ENCODE measurements at places on chromosomes 2 and 18.

DNA sequence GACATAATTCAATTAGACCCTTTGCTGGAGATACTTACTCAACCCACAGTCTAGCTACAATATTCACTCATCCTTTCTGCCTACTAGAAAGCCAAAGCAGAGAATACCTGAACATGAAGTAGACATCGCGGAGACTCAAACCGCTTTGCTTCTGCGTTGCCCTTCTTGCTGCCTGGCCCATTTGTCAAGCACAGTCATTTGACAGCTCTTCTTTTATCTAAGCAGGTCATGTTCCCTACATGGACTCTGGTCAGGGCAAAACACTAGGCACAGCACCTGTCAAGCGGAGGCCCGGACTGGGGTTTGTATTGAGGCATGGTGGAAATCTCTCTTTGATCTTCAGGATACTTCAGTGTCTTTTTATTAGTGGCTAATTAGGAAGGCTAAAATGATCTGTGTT is 89.7 kb downstream of the FARSB start:
- no peaks in the 10 kb centered on the region for H3K27me3 ChIP-seq
- H3K4me1 ChIP-seq, result no peaks in the 10 kb centered on the region
- DNase-seq, result no peak
- peaks cover 24% of the 10 kb centered on the region for H3K36me3 ChIP-seq
- H3K4me3 ChIP-seq, result no peak overlapping the region

GRCh38 chr18:65735155-65735554 is 15.7 kb upstream of the CDH7 start:
- H3K4me3 ChIP-seq, result no peak overlapping the region
- no peaks in the 10 kb centered on the region for H3K27me3 ChIP-seq

- no peaks in the 10 kb centered on the region for H3K27me3 ChIP-seq
- H3K4me1 ChIP-seq, result peaks cover 52% of the 10 kb centered on the region
- peaks cover 11% of the 10 kb centered on the region for H3K36me3 ChIP-seq
- H3K4me3 ChIP-seq, result peak overlapping the region; percentile 56
Observed at GRCh38 chr2:86000131-86000937, 105.4 kb downstream of the POLR1A start.

- H3K36me3 ChIP-seq, result peaks cover 19% of the 10 kb centered on the region
- peak overlapping the region; percentile 65 for H3K4me3 ChIP-seq
Observed at GRCh38 chr18:59907660-59908059, 7.9 kb downstream of the PMAIP1 start.

DNA sequence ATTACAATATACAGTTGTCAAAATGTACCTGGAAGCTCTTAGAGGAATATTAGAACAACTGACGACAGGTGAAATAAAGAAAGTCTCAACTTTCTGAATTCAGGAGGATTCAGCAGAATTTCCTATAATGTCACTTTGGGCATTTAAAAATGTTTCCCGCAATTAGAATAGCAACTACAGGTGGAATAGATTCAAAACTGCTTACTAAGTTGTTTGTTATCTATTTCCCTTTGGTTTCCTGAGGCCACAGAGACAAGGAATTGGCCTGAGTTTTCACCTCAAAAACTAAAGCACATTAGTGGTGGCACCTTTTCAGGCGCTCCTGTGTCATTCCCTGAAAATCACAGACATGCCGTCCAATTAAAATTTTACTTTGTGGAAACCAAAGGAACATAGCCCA is 729.2 kb upstream of the FANCL start:
- DNase-seq, result no peak
- no peaks in the 10 kb centered on the region for H3K4me1 ChIP-seq
- H3K4me3 ChIP-seq, result no peak overlapping the region
- H3K27me3 ChIP-seq, result no peaks in the 10 kb centered on the region
- H3K36me3 ChIP-seq, result no peaks in the 10 kb centered on the region

- no peak for DNase-seq
- H3K27ac ChIP-seq, result peak overlapping the region; percentile 29
- peaks cover 5% of the 10 kb centered on the region for H3K4me1 ChIP-seq
- H3K36me3 ChIP-seq, result peaks cover 2% of the 10 kb centered on the region
- no peaks in the 10 kb centered on the region for H3K27me3 ChIP-seq
Observed at GRCh38 chr2:203177361-203177760, 61.5 kb upstream of the CYP20A1 start.

- DNase-seq, result no peak
- no peak overlapping the region for H3K27ac ChIP-seq
- no peaks in the 10 kb centered on the region for H3K27me3 ChIP-seq
- H3K4me3 ChIP-seq, result no peak overlapping the region
- H3K36me3 ChIP-seq, result peaks cover 17% of the 10 kb centered on the region
Observed at GRCh38 chr18:49155857-49156256, 205.1 kb upstream of the SMAD7 start.

DNA sequence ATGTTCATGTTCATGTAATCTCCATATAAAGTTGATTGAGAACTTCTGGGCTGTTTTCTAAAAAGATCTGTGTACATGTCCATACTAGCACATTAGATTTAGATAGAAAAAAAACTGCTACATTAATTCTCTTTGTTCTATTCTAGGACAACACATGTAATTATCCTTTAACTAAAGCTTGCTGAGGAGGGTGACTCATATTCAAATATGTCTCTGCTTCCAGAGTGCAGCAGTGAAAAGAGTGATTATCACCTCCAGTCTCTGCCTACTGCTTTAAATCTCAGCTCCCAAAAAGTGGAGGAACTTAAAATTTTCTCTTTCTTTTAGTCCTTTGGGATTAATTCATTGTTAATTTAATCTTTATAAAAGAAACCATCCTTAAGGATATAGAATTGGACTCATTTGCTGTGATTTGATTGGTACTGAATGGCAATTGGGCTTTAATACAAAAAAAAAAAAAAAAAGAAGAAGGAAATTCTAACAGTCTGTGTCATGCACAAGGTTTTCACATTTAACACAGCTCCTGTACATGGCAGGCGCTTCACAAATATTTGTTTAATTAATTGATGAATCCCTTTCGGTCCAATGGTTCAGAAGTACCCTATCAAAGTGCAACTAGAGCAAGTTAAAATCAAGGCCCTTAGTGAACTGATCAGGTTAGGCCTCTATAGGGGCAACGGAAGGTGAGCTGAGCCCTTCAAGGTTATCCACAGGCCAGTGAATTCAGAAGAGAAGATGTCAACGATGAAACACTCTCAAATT is 214.0 kb upstream of the KCNJ3 start:
- no peak overlapping the region for H3K27ac ChIP-seq
- H3K36me3 ChIP-seq, result no peaks in the 10 kb centered on the region
- H3K4me1 ChIP-seq, result no peaks in the 10 kb centered on the region
- DNase-seq, result no peak
- H3K27me3 ChIP-seq, result no peaks in the 10 kb centered on the region
- no peak overlapping the region for H3K4me3 ChIP-seq

- DNase-seq, result no peak
- peaks cover 27% of the 10 kb centered on the region for H3K4me1 ChIP-seq
- no peak overlapping the region for H3K4me3 ChIP-seq
- peaks cover 3% of the 10 kb centered on the region for H3K36me3 ChIP-seq
- H3K27ac ChIP-seq, result no peak overlapping the region
- no peaks in the 10 kb centered on the region for H3K27me3 ChIP-seq
Observed at GRCh38 chr2:191217580-191217979, 27.6 kb upstream of the MYO1B start.

DNA sequence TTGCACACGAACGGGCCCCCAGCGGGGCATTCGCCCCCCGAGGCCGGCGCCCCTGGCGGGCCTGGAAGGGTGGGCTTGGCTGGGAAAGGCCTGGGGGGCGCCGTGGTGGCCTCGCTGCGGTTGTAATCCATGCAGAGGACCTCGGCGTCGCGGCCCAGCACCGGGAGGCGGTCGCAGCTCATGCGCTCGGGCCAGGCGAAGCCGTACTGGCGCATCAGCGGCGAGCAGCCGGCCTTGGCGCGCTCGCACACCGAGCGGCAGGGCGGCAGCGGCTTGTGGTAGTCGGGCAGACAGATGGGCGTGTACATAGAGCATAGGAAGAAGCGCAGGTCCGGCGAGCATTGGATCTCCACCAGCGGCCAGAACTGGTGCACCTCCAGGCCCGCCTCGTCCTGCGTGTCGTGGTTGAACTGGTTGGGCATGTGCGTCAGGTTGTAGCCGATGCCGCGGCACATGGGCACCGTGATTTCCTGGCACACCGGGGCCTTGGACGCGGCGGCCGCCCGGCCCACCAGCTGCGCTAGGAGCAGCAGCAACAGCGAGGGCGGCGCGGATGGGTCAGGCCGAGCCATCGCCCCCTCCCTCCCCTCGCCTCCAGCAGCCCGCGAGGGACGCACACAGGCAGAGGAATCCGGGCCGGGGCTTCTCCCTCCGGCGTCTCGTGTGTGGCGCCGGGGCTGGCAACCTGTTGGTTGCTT is 1.4 kb downstream of the FZD5 start:
- H3K27ac ChIP-seq, result no peak overlapping the region
- H3K27me3 ChIP-seq, result peaks cover 64% of the 10 kb centered on the region
- peaks cover 23% of the 10 kb centered on the region for H3K4me1 ChIP-seq
- H3K36me3 ChIP-seq, result no peaks in the 10 kb centered on the region
- H3K4me3 ChIP-seq, result peak overlapping the region; percentile 89

DNA sequence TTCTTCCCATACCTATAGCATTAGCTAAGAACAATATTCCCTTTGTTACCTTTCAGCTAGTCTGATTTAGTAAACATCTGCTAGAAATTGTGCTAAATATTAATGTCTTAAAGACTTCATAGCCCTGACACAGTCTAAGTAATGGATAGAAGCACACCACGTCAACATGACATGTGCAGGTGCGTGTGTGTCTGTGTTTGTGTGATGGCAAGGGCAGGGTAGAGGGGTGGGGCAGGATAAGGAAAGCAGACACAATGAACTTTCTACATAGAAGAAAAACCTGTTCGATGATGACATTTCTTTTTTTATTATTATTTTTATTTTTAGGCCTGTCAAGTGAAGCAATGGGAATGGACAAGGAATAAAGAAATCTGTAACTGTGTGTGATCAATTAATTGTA is 223.3 kb downstream of the NOL4 start:
- H3K27ac ChIP-seq, result no peak overlapping the region
- H3K27me3 ChIP-seq, result no peaks in the 10 kb centered on the region
- H3K4me3 ChIP-seq, result no peak overlapping the region
- no peak for DNase-seq
- no peaks in the 10 kb centered on the region for H3K36me3 ChIP-seq

GRCh38 chr2:127829845-127830246 is 18.9 kb upstream of the WDR33 start:
- peaks cover 2% of the 10 kb centered on the region for H3K27me3 ChIP-seq
- peak overlapping the region; percentile 68 for H3K27ac ChIP-seq
- peak overlapping the region; percentile 53 for H3K4me3 ChIP-seq
- H3K4me1 ChIP-seq, result peaks cover 19% of the 10 kb centered on the region
- peaks cover 14% of the 10 kb centered on the region for H3K36me3 ChIP-seq
- peak; percentile 90 for DNase-seq

DNA sequence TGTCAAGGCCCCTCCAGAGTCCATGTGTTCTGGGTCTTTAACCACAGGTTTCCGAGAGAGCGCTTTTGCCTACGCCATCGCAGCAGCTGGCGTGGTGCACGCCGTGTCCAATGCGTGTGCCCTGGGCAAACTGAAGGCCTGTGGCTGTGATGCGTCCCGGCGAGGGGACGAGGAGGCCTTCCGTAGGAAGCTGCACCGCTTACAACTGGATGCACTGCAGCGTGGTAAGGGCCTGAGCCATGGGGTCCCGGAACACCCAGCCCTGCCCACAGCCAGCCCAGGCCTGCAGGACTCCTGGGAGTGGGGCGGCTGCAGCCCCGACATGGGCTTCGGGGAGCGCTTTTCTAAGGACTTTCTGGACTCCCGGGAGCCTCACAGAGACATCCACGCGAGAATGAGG is 9.3 kb downstream of the WNT10A start:
- no peak overlapping the region for H3K27ac ChIP-seq
- H3K36me3 ChIP-seq, result no peaks in the 10 kb centered on the region
- H3K27me3 ChIP-seq, result peaks cover 71% of the 10 kb centered on the region
- no peak overlapping the region for H3K4me3 ChIP-seq
- H3K4me1 ChIP-seq, result peaks cover 30% of the 10 kb centered on the region

DNA sequence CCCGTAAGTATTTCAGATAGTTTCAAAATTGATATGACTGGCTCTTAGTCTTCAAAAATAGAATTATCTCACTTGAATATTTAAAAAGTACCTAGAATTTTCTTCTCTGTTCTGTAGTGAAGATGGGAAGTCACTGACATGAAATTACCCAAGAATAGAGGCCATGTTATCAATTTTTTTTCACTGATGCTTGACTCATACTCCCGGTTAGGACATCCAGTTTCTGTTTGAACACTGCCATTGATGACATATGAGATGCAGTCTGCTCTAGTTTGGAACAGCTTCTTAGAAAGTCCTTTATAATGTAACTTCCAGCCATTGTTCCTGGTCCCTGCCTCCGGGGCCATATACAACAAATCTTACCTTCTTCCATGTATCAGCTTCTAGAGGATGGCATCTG is 26.0 kb downstream of the MAP3K20 start:
- no peaks in the 10 kb centered on the region for H3K27me3 ChIP-seq
- peaks cover 19% of the 10 kb centered on the region for H3K4me1 ChIP-seq
- DNase-seq, result no peak
